ENCODE measurements at places on chromosomes 4 and X. TPM values are rescaled to one million over a fixed set of nuclear protein-coding genes. Genes with fewer than 3 reads are reported as not detected.

- DNase-seq: no peak
These were observed 66.6 kb downstream of the SNX25 start for GRCh38 chr4:185276036-185276435.

DNA sequence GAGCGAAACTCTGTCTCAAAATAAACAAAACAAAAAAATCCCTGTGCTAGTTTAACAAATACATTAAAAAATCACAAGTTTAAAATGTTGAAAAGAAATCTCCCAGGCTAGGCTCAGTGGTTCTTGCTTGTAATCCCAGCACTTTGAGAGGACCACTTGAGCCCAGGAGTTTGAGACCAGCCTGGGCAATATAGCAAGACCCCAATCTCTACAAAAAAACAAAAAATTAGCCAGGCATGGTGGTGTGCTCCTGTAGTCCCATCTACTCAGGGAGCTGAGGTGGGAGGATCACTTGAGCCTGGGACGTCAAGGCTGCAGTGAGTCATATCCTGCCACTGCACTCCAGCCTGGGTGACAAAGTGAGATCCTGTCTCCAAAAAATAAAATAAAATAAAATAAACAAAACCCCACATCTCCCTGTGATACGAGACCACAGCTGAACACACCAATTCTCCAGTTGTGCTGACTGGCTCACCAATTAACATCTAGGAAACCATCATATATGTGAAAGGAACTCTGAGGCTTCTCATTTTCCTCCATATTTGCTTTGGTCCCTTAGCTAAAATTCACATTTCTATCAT is 7.3 kb downstream of the RPS4X start:
- no peak for DNase-seq

GRCh38 chr4:105859233-105859632 is 36.0 kb upstream of the NPNT start:
- DNase-seq: no peak

Gene PDE6B
- 1.7 TPM for total RNA-seq

Gene MID2
- 7.1 TPM for total RNA-seq

GRCh38 chr4:128812442-128813235 is 3.1 kb downstream of the JADE1 start:
- no peak for DNase-seq

- DNase-seq: peak; percentile 31
These were observed 723.6 kb downstream of the TRAM1L1 start for GRCh38 chr4:116361790-116362189.

All from Right ventricle myocardium inferior (tissue), 1 donor.